ENCODE measurements at places on chromosomes 1 and 21.

DNA sequence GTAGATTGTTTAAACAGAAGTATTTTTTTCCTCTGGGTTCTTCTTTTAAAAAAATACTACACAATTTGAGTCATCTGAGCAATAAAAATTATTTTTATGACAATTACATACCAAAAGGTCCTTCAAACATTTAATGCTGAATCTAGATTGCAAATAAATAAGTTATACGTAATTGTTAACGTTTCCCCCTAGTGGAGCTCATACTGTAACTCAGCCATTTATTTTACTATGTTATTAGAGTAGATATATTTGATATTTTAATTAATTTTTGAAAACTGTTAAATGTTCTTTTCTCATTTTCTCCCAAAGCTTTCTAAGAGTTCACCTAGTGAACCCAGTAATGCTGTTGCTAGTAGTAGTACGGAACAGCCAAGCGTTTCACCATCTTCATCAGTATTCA lies 33.5 kb downstream of the ZMYM1 start:
- no peak for DNase-seq

DNA sequence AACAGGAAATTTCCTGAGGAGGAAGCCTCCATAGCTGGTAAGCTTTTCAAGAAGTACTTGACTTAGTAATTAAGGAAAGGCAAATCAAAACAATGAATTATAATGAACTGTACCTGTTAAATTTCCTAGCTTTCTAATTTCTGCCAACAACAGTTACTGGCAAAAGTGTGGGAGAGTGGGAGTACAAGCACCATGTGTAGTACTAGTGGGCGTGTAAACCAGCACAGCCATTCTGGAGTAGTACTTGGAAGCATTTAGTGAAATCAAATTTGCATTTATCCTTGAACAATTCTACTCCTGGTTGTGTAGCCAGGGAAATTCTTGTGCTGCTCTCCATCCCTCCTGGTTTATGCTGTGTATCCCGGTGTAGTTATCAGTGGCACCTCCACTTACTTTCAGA lies 190.8 kb downstream of the PRDM2 start:
- no peak for DNase-seq

DNA sequence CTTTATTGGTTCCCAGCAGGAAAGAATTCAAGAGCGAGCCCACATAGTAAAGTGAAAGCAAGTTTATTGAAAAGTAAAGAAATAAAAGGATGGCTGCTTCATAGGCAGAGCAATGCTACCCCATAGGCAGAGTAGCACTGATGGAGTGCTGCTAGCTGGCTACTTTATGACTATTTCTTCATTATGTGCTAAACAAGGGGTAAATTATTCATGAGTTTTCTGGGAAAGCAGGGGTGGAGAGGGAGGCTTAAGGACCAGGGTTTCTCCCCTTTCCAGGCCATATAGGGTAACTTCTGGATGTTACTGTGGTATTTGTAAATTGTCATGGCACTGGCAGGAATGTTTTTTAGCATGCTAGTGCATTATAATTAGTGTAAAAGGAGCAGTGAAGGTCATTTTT lies 1271.4 kb downstream of the KCNT2 start:
- DNase-seq = no peak

DNA sequence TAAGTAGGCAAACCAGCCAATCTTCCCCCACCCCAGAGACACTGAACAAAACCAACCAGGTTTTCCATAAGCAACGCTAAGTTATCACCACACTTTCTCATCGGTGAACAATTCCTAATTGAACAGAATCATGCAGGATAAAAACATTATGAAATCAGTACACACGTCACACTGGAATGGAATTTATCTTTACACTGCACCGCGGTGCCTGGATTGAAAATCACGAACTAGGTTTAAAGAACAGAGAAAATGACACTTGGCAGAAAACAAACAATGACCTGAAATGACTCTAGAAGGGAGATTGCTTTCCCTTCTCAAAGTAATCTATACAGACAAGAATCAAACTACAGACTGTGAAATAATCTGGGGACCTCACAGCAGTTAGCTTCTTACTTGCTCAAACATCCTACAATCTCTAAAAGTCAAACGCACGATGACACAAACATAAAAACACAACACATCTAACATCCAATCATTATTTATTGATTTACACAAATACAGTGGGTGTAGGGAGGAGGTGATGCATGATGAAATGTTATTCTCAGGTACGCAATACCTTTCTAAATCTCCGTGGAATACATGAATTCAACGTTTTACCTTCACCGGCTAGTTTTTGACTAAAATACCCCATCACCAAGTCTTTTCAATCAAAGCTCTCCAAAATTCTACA lies 1.9 kb downstream of the EIF4G3 start:
- no peak for DNase-seq

DNA sequence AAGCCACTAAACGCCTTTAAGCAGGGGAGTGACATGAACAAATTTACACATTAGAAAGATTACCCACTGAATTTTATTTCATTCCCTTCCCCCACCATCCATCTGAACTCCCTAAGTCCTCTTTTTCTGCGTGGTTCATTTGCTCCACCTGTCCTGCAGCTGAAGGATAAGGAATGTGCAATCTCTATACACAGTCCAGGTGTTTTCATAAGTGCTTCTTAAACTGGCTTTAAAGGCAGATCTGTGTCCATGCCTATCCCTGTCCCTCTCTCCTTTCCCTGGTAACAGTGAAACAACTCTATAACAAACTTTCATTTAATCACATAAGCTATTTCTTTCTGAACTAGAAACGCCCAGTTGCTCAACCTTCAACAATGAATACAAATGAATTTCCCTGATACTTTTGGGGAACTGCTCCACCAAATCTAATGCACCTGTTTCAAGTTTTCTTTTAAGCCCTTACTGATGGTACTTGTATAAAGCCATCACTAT lies 8.4 kb downstream of the GSTM3 start:
- no peak for DNase-seq

- no peak for DNase-seq
Observed at GRCh38 chr1:213371525-213371846, 320.4 kb downstream of the RPS6KC1 start.

- DNase-seq = no peak
Observed at GRCh38 chr1:29782846-29783507, 546.7 kb downstream of the PTPRU start.

DNA sequence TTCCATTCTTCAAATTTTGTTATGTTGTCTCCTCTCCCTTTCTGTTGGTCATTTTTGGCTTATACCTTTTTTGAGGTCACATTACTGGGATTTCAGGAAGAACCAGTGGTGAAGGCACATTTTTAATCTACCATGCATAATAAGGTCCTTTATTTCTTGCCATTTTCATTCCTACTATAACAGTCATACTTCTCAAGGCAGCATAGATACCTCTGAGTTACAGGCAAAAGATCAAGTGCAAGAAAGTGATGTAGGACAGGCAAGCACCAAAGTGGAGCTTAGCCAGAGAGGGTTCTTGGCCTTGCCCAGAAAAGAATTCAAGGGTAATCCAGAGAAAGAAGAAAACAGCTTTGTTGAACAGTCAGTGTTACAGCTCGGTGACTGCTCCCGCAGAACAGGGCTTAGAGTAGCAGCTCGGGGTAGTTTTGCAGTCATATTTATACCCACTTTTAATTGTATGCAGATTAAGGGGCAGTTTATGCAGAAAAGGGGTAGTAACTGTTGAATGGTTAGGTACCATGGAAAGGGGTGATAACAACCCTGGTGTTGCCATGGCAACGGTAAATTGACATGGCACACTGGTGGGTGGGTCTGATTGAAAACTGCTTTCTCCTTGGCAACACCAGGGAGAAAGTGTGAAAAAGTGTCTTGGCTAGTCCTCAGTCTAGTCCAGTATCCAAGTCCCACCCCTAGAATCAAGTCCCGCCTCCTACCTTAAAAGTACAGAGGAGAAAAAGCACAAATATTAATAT lies 39.6 kb upstream of the DOCK7 start:
- DNase-seq = no peak

GRCh38 chr1:229665912-229666558 lies 40.0 kb downstream of the URB2 start:
- DNase-seq = no peak
